ENCODE measurements at places on chromosomes 7 and 10.

DNA sequence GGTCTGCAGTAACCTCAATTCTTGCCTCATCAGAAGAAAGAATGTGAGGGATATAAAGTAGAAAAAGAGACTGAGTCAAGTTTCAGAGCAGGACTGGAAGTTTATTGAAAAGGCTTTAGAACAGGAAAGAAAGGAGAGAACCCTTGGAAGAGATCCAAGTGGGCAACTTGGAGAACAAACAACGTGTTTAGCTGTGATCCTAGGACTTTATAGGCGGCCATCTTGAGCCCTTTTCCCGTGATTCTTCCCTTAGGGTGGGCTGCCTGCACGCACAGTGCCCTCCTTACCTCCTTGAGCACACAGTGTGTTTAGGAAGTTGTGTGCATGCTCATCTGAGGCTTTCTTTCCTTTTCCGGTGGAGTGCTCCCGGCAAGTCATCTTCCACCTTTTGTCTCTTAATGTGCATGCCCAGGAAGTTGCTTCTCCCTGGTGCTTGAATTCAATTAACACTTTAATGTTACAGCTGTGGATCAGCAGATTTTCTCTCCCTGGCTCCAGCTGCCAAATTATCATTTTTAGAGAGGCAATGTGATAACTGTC is 59.8 kb downstream of the ENTPD1 start:
- DNase-seq, result no peak

DNA sequence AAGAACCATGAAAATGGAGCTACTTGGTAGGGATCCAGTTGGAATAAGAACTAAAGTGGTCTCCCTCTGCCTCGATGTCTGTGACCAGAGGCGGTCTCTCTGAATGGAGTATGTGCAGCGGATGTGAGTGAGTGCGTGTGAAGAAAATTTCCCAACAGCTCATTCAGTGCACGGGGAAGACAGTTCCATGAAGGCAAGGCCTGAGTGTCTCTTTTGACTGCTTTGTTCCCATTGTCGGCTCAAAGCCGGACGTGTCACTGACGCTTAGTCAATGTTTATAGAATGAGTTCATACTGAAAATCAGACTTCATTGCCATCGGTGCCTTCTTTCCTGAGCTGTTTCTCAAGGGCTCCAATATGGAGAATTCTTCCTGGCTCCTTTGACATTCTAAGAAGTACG is 55.3 kb upstream of the GRB10 start:
- peak; percentile 24 for DNase-seq

DNA sequence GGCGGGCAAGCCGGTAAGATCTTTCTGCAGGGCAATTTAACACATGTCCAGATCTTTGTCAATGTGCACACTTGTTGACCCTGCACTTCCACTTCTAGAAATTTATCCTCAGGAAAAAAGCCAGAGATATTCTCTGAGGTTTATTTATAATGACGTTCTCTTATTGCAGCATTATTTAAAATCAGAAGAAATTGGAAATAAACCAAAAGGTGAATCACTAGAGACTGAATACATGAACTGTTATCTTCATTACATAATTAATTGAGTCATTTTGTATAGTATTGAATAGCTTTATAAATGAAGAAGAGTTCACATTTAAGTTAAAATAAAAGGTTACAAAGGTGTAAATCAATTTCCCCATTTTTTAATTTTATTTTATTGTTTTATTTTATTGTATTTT is 16.3 kb upstream of the SAR1A start:
- no peak for DNase-seq

- DNase-seq, result no peak
Observed at GRCh38 chr10:58358314-58358933, 23.6 kb downstream of the UBE2D1 start.

- DNase-seq, result peak; percentile 50
Observed at GRCh38 chr7:92987538-92987937, 130.2 kb downstream of the SAMD9 start.

- DNase-seq, result peak; percentile 60
Observed at GRCh38 chr7:47254081-47254977, 327.6 kb downstream of the TNS3 start.

DNA sequence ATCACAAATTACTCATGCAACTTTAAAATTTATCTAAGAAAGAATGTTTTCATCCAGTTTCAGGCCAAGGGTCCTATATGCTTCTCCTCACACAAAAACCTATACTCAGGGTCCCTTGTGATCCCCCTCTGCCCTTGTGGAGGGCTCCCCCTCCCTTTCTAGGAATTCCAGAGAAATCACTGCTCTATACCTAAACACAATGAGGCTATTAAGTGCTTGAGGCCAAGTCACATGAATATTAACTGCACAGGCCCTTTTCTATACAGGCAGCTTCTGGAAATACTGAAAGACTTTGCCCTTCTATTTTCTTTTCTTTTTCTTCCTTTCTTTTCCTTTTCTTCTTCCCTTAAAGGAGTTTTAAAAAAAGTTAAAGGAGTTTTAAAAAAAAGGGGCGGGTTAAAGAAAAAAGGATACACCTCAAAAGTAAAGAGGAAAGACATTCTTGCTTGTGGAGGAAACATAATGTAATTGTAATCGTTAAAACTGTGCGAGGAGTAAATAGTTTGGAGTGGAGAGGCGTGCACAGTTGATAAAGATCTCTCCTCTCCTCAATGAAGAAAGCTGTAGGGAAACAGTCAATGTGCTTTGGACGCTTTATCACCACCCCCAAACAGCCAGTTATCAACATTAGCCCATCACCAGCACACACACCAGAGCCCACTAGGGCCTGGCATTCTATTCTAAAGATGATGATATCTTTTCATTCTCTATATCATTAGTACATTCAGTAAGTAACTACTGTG is 16.4 kb downstream of the GRB10 start:
- no peak for DNase-seq

DNA sequence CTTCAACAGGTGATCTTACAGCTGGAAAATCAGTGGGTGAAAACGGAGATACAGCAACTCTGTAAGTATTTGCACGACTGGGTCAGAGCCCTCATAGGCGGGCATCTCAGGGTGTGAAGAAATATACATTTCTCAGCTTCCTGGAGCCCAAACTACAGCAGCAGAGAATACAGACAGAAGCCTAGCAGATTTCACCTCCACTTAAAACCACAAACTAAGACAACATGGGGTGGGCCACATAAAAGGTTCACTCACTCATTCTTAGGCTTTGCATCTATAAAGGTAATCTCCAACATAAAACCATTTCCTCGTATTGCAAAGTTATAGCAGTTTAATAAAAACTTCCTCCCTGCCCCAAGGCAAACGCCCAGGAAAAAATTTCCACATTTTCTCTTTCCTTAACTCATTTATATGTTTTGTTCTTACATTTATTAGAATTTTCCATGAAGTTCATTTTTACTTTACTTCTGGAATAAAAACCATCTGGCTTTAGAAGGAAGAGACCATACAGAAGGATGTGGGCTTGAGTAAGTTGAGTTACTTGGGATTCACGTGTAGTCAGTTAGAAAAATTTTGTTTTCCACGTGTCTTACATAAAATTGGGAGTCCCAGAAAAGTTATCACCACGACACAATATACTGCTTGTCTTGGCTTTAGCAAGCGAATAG is 327.1 kb downstream of the FRMD4A start:
- no peak for DNase-seq

DNA sequence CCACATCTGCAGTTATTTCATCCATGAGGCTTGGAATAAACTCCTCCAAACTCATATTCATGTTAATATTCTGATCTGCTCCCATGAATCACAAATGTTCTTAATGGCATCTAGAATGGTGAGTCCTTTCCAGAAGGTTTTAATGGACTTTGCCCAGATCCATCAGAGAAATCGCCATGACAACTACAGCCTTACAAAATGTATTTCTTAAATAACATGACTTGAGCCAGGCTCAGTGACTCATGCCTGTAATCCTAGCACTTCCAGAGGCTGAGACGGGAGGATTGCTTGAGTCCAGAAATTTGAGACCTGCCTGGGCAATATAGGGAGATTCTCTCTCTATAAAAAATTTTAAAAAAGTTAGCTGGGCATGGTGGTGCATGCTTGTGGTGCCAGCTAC is 102.1 kb upstream of the TMEM168 start:
- peak; percentile 57 for DNase-seq

DNA sequence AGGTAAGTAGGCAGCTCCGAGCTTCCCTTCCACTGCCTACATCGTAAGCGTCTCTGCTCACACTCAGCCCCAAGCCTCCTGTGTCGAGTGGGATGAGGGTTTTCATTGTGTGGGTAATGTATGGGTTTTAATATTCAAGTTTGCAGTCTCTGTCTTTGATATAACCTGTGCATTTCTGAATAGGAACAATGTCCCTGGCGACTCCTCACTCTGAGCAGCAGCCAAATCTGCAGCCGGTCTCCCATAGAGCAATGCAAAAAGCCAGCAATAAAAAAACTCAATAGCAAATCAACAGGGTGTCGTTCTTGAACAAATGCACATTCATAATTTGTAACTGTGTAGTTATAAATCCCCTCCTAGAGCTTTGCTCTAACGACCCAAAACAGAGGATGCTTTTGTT is 33.4 kb downstream of the PPP1R17 start:
- no peak for DNase-seq

- no peak for DNase-seq
Observed at GRCh38 chr7:139701908-139702307, 75.9 kb downstream of the HIPK2 start.

- no peak for DNase-seq
Observed at GRCh38 chr10:25651534-25651933, 282.5 kb upstream of the MYO3A start.

DNA sequence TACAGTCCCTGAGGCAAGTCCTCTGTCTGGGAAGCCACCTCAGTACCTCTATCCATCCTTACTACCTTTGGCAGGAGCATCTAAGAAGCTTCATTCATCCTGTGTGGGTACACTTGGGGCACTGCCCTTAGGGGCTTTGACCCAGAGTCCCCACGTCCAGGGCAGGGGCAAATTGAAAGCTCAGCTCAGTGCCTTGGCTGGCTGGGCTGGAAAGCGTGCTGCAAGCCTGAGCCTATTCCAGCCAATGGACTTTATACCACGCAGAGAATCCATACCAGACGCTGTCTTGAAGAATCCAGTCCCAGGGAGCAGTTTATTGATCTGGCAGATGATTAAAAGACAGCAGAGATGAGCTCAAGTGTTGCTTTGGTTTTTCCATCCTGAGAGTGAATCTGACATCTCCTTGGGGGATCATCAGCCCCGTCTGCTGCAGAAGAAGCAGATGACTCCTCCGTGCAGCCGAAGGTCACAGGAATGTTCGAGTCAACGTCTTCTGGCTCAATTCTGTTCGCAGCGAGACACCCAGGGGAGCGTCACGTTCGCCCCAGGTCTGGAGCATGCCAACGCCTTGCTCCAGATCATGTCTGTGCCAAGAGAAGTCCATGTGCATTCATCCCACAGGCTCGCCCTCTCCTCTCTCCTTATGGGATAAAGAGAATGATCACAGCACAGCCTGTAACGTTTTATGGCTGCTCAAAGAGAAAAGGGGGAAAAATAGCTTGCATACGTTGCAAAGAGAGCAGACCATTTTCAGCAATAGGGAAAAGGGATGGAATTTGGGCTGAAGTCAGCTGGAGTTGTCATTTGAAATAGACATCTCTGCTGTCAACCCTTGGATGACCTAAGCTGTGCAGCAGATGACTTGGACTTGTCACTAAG is 35.8 kb upstream of the LYZL1 start:
- DNase-seq, result peak; percentile 39

- DNase-seq, result no peak
Observed at GRCh38 chr7:70763961-70764691, 367.8 kb upstream of the GALNT17 start.

GRCh38 chr7:76220185-76221057 is 18.7 kb downstream of the SRRM3 start:
- peak; percentile 33 for DNase-seq

DNA sequence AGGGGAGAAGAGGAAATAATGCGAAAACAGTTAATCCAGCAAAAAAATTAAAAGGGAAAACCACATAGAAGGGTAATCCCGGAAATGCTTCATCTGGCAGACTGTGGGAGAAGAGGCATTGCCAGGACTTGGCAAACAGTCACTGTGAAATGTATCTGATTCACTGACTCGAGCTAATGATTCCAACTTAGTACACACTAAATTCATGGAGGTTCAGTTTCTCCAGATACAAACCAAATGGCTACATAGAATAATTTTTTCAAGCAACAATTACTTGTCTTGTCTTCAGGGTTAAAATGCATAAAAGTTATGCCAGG is 36.4 kb downstream of the GDI2 start:
- peak; percentile 71 for DNase-seq

- no peak for DNase-seq
Observed at GRCh38 chr10:84194424-84195043, at the start of gene CDHR1. Gene CDHR1 (plus strand): TSS chr10:84194537. CDS start chr10:84194761, 224 bp downstream.

DNA sequence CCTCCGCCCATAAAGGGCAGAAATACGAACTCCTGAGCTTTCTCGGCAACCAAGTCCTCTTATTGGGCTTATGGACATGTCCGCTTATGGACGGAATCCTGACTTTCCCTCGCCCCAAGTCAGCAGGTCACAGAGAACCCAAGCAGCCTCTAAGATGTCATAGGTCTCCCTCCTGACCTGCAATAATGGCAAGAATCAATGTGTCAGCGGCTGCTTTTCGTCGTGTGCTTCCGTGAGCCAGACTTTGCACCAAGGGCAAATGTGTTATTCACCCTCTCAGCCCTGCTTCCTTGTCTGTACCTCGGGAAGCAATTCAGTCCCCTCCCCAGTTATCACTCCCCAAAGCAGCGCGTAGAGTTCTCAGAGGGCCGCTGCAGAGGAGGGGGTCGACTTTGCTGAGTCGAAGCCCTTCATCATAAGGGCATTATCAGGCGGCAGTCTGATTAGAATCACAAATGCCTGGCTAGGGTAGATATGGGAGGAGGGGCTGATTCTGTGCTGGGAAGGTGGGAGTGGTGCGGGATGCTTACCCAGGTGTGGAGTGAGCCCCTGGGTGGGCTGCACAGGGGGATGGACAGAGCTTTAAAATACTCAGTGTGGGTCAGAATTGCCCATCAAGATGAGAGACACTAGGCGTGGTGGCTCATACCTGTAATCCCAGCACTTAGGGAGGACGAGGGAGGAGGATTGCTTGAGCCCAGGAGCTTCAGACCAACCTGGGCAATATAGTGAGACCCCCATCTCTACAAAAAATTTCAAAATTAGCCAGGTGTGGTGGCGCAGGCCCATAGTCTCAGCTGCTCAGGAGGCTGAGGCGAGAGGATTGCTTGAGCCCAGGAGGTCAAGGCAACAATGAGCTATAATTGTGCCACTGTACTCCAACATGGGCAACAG is 36.0 kb downstream of the COL26A1 start:
- no peak for DNase-seq

DNA sequence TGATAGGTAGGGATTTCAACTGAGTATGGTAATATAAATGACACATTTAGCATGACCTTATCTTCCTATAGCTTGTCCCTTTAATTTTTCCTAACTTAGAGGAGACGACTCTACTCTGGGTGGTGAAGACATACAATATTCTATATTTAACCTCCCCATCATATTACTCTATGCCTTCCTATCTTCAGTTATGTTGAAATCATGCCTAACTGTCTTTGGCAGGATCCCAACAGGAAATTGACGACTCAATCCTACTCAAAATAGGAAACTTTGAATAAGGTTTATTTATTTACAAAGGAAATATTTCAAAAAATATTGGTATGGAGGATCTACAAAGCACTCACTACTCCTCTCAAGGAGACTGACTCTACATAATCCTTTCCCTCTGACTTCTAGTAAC is 24.1 kb upstream of the SEMA3A start:
- DNase-seq, result peak; percentile 48

GRCh38 chr10:63383141-63383540 is 82.6 kb downstream of the JMJD1C start:
- no peak for DNase-seq

Measured in fibroblast of skin of abdomen (primary cell).